Fibroblast of villous mesenchyme (primary cell): ENCODE measurements at places on chromosomes 5 and 9. TPM values are rescaled to one million over a fixed set of nuclear protein-coding genes. Genes with fewer than 3 reads are reported as not detected.

Gene ITGA2
- 16.4 and 35.0 TPM in 2 replicates for total RNA-seq

Gene ZFP2
- total RNA-seq = under 0.01 and 0.86 TPM in 2 replicates

Gene MEIKIN
- total RNA-seq = not detected in 2 replicates

Gene DOCK2
- 6.1 and 7.3 TPM in 2 replicates for total RNA-seq

Gene PRR16
- total RNA-seq = 11.6 and 22.0 TPM in 2 replicates

Gene SPATA31C1
- total RNA-seq = not detected in 2 replicates
